ENCODE measurements at places on chromosomes 11 and 22.

- no peak for DNase-seq
Observed at GRCh38 chr11:128686021-128686741, 7.7 kb upstream of the FLI1 start.

GRCh38 chr11:103798446-103798845, 238.0 kb upstream of the DDI1 start:
- DNase-seq, result no peak

- no peak for DNase-seq
Observed at GRCh38 chr22:47398921-47399790, 636.7 kb downstream of the TBC1D22A start.

DNA sequence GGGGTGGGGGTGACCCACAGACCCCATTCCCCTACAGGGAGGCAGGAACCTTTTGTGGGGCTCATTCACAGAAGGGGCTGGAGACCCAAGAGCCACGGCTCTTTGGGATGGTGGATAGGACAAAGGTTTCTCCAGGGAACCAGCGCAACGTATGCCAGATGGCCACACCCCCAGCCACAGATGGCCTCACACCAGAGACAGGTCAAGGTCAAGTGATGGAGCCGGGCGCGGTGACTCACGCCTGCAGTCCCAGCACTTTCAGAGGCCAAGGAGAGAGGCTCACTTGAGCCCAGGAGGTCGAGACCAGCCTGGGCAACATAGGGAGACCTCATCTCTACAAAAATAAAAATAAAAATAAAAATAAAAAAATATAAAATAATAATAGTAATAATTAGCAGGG, 17.1 kb upstream of the BRSK2 start:
- DNase-seq, result no peak

- DNase-seq, result no peak
Observed at GRCh38 chr22:31952094-31952401, 7.7 kb downstream of the YWHAH start.

GRCh38 chr11:20046416-20046815, 113.9 kb downstream of the DBX1 start:
- DNase-seq, result no peak

DNA sequence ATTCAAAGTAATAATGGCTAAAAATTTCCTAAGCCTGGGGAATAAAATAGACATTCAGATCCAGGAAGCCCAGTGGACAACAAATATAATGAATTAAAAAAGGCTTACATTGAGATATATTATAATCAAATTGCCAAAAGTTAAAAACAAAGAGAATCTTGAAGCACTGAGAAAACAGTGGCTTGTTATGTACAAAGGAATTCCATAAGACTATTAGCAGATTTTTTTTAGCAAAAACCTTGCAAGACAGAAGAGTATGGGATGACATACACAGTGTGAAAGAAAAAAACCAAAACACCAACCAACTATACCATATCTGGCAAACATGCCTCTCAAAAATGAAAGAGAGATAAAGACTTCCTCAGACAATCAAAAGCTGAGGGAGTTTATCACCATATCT, 20.7 kb downstream of the OR10V1 start:
- no peak for DNase-seq

DNA sequence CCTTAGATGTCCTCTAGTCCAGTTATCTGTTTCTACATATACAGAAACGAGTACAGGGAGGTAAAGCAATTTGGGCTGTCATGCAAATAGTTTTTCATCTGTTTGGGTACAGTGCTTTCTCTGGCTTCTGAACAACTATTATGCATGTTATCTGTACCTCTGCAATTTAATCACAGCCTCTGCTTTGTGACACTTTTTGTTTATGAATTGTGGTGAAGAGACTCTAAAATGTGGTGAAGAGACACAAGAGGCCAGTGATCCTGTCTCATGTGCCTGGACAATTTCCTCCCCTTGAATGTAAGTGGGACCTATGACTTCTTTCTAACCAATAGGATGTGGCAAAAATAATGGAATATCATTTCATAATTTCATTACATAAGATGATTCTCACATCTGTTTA, 130.3 kb upstream of the ARHGAP42 start:
- DNase-seq, result no peak

GRCh38 chr22:29450222-29450621, 11.8 kb downstream of the RFPL1 start:
- DNase-seq, result no peak

DNA sequence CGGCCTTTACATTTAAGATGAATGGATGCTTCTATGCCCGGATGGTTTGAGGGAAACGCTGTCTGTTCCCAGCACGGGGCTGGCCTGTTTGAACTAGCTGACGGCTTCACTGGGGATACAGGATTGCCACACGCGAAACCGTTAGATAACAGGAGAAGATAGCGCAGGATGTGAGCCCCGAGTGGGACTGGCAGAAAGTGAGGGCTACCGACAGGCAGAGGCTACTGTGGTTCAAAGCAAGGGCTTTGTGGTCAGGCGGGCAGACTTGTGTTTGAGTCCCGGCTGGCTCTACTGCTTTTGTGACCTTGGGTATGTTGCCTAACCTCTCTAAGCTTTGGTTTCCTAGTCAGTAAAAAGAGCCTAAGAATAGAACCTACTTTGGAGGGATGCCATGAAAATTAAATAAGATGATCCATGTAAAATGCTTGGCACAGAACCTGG, 2.8 kb upstream of the OAF start:
- no peak for DNase-seq

DNA sequence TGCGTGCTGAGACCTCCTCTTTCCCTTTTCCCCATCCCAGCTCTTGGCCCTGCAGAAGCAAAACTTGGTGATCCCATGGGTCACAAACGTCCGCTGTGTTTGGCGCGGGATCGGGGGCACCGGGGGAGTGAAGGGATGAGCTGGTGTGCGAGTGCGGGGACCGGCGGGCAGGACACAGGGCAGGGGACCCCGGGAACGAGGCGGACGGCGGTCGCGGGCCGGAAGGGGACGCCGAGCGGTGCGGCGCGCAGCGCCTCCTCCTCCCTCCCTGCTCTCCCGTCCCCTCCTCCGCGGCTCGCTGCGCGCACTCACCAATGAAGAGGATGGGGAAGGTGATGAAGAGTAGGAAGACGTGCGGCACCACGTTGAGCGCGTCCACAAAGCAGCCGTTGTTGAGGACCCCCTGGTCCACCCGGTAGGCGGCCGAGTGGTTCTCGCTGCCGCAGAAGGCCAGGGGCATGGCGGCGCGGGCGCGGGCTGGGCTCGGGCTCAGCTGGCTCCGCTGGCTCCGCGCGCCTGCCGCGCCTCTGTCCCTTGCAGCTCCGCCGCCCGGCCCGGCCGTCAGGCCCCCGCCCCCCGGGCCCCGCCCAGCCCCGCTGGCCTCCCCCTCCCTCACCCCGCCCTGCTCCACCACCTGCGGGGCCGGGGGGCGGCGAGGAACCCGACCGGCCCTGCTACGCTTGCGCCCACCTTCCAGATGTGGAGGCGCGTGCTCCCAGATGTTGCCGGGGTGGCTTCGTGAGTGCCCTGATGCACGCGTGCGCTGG, at the start of gene ABCC8:
TSS of gene ABCC8 (minus strand) at position 529 of the 767 bp plus-strand sequence. CDS start at position 460, 69 bp downstream.
- DNase-seq, result no peak
